ENCODE measurements at places on chromosomes 2 and 18. TPM values are rescaled to one million over a fixed set of nuclear protein-coding genes. Genes with fewer than 3 reads are reported as not detected.

- no peak for DNase-seq
Observed at GRCh38 chr2:230914886-230915285, 10.2 kb downstream of the GPR55 start.

DNA sequence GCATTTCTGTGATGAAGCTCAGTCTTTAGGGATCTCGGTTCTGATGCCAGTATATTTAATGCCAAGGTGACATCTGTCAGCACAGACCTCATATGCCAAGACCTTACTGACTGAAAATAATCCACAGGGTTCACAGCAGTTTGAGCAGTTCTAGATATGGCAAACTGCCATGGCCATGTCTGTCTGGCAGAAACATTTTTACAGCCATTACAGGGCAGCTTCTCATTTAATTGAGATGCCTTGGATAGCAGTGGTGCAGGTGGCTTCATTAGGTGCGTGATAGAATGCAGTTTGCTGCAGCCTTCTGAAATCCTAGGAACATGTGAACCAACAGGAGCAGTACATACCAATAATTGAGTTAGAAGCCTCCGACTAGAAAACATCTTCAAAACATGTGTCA lies 510.6 kb downstream of the XIRP2 start:
- DNase-seq = no peak

- DNase-seq = no peak
Observed at GRCh38 chr2:141260911-141261310, 869.9 kb downstream of the LRP1B start.

GRCh38 chr2:55120634-55121359 lies 70.5 kb upstream of the RTN4 start:
- peak; percentile 47 for DNase-seq

DNA sequence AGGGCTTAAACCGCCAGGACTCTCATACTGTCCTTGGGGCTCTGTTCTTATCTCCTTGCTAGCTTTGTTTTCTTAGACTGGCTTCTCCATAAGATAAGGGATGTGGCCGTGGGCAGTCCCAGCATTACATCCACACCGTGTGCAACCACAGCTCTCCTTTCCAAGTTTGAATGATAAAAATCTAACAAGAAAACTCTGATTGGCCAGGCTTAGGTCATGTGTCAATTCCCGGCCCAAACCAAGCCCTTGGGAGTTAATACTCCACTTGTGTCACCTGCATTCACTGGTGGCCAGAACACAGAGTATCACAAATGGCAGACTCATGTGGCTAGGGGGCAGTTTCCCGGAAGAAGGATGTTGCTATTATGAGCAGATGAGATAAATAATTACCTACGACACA lies 43.2 kb upstream of the KDM3A start:
- no peak for DNase-seq

GRCh38 chr2:60359569-60359968 lies 193.9 kb downstream of the BCL11A start:
- no peak for DNase-seq

GRCh38 chr2:178731300-178731699 lies 75.9 kb downstream of the TTN start:
- DNase-seq = no peak

DNA sequence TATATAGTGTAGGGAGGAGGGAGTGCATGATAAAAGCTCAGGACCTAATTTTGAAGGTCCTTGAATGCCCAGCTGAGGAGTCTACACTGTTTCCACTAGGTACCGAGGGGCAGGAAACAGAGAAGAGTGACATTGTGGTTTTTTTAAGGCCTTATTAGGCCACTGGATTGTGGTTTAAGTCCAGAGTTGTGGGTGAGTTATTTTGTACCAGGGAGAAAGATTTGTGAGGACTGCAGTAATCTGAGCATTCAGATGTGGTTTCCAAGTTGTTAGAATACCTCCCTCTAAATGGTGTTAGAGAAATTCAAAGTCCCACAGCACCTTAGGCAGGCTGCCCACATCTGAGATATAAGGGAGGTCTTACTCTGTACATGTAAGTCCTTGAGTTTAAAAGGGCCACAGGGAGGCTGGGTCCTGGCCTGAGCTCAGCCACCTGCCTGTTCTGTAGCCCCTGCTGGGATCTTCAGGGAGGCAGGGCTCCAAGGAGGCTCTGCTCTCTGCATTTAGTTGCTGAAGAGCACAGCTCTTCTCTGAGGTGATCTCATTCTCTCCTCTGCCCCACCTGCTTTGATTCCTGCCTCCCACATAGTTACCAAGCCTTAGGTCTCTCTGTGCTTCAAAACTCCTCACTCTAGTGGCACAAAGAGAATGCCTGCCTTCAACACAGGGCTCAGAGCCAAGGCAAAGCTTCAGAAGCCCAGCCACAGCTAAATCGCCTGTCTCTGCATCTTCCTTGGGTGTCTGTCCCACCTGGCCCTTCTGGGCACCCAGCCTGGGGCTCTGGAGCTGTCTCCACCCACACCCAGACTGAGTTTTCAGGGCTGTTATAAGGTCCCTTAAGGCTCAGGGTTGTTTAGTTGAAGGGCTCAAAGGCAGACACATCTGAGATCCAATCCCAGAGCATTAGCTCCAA lies 88.1 kb downstream of the VSNL1 start:
- DNase-seq = no peak

DNA sequence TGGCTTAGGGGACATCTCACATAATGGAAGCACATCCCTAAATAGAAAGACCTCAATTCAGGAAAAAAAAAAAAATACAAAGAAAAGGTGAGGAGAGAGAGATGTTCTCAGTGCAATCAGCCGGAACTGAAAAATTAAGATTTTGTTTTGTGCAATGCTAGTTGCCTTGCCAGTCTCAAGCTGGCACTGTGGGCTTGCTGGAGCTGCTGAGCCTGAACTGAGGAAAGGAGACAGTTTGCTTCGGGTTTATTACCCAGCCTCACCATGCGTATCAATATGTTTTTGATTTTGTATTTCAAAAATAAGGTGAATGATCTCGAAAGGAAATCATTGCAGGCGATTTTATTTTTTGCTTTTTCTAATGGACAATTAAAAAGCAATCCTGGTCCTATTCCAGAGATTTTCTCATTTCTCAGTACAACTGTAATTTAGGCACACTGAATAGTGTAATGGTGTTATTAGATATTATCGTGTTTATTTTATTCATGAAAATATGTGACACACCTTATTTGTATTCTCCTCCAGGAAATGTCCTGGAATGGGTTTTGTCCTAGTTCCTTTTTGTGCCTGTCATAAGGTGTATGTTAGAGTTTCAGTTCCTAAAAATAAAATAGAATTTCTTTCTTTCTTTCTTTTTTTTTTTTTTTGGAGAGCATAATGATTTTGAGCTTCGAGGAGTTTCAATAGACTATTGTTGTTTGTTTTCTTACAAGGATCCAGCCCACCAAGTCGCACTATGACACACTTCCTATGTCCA lies 72.8 kb upstream of the ZEB2 start:
- DNase-seq = no peak

- no peak for DNase-seq
Observed at GRCh38 chr2:142741764-142742269, 135.6 kb upstream of the KYNU start.

DNA sequence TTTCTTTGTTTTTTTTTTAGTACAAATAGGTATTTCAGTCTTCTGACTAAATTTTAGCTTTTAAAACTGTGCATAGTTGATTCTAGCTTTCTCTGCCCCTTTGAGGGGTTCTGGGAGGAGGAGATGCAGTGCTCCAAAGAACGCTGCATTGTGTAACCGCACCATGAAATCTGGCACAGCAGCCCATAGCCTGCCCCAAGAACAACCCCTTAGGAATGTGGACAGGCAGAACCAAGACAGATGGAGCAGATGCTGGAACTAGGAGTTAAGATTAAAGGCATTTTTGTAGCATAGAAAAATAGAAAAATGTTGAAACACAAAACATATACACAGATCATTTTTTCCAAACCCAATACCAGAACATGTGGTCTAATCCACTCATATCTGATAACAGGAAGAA lies 187.5 kb downstream of the SCG2 start:
- peak; percentile 95 for DNase-seq

DNA sequence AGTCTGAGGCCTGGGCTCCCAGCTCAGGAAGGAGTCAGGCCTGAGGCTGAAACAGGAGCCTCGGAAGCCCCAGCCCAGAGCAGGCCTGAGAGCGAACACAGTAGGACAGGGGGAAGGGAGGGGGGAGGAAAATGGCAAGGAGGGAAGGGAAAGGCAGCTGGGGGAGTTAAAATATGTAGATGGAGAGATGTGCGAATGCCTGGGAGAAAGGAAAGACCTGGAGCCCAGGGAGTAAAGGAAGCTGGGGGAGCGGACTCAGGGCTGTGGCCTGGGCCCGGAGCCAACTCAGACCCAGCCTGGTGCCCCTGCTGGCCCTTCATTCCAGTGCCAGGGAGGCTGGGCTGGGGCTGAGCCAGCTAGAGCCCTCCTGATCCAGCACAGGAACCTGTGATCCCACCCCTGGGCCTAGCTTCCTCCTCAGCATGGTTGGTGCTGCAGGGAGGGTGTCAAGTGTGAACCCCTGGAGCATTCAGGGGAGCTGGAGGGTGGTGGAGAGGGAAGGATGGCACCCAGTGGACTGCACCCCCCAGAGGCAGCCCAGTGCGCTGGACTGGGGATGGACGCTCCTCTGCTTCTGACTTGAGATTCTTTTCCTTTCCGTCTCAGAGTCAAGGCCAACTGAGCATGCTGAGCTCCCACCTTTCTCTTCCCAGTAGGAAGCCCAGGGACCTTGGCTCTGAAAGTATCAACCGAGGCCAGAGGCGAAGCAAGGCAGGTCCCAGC lies 46.3 kb downstream of the EMX1 start:
- DNase-seq = no peak

DNA sequence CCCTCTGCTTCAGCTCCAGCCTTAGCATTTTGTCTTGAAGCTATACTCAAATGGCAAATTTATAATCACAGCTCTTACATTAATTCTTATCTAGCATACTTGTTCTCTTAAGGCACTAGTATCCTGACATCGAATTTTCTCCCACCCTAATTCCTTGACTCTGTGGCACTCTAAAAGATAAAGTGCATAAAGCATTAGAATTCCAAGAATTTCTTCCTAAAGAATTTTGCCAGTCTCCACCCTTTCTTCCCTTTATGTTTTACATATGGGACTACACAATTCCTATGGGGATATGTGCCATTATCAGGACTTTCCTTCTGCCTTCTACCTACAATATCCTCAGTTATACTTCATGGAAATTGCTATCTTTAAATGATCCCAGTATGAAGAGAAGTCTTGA lies 560.3 kb downstream of the ARHGAP15 start:
- DNase-seq = no peak

DNA sequence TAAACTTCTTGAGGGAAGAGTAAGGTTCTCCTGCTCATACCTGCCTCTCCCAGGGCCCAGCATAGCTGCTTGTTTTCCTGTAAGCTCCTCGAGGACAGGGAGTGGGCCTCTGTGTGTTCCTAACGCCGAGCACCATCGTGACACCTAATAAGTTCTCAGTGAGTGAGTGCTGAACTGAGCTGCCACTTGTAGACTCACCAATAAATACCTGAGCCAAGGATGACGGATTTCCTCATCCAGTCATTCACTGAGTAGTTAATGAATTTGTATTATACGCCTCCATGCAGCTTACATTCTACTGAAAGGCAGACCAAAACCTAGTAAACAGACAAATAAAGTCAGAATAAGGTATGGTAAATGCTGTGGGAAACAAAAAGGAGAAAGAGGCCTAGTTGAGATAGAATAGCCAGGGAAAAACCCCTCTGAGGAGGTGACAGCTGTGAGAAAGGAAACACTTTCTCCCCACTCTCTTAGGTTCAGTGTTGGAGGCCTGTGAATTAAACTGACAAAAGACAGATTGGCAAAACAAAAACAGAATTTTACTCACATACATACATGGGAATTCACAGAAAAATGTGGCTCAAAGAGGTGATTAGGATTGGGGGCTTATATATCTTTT lies 138.6 kb downstream of the B3GNT2 start:
- no peak for DNase-seq

DNA sequence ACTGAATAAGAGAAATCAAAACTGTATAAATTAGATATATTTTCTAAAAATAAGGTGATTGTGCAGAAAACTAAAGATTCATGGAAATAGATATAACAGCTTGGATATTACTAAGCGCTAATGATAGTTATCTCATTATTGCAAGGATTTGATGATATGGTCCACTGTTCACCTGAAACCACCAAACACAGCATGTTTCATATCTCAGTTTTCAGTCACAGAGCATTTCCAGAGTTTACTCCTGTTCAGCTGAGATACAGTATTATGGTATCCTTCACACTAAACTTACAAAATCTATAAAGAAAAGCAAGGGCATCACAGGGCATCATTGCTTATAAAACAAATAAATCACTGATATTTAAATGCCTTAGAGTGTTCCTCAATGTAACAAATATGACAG lies 591.6 kb downstream of the ERBB4 start:
- no peak for DNase-seq

- DNase-seq = peak; percentile 1
Observed at GRCh38 chr2:17136877-17137276, 381.4 kb downstream of the RAD51AP2 start.

- no peak for DNase-seq
Observed at GRCh38 chr18:31500051-31500688, 2.2 kb downstream of the DSG2 start.

- DNase-seq = no peak
Observed at GRCh38 chr2:226366920-226367319, 432.7 kb downstream of the IRS1 start.

DNA sequence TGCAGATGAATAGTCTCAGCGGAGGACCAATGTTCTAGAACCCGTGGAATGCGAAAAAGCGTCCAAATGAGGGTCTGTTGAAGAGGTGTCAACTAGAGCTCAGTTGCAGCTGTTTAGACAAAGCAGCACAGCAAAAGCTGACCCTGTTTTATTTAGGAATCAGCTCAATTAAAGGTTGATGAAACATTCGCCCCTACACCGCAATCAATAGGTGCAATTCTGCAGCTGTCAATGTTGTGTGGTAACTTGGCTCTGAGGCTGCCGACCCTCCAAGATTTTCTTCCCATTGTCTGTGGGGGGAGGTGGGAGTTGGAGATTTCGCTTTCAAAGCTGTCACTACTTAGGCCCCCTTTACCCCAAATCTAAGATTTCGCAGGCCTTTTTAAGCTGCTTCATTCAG lies 330.0 kb downstream of the ETAA1 start:
- DNase-seq = no peak

DNA sequence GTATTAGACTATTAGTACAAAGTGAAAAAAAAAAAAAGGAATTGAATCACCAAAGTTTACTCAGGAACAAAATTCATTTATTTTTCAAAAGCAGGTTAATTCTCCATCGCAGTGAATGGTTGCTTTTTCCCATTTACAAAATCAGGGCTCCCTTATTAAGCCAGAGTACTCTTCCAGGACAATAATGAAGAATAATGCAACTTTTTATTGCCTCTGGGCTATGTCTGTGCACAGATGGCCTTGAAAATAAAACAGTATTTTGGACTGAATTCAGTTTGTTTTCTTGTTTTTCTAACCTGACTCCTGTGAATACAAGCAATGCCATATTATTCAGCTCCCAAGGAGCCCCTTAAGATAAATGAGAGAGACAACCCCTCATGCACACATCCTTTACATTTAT lies 246.8 kb downstream of the KCNS3 start:
- DNase-seq = no peak

- no peak for DNase-seq
Observed at GRCh38 chr2:239546541-239546940, 145.7 kb upstream of the HDAC4 start.

GRCh38 chr2:8536686-8537561 lies 144.9 kb upstream of the ID2 start:
- peak; percentile 8 for DNase-seq

- peak; percentile 52 for DNase-seq
Observed at GRCh38 chr2:96906729-96907114, 36.8 kb upstream of the SEMA4C start.

The EGR4 gene
- total RNA-seq = not detected

The ELOA2 gene
- not detected for total RNA-seq

The SP100 gene
- 151 TPM for total RNA-seq

The XDH gene
- 3.1 TPM for total RNA-seq

The CCDC74B gene
- total RNA-seq = 9.7 TPM

Data from fibroblast of the aortic adventitia (primary cell).